Epithelial cell of esophagus (primary cell): ENCODE measurements at places on chromosomes 1 and 21.

- no peak for DNase-seq
These were observed 18.8 kb downstream of the SLC1A7 start for GRCh38 chr1:53123453-53124140.

DNA sequence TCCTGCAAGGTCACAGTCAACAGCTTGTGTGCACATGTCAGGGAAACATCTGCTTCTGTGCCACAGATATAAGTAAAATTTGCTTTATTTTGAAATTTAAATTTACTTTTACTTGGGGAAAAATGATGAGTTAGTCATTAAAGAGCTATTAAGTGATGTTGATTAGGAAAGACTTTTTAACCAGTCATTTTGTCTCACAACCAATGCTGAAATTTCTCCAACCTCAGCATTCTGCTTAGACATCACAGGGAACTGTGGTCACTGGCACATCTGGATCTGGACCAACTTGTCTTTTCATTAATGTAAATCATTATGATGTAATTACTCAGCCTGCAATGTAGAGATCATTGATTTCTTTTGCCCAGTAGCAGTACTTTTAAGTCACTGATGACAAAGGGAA lies 301.0 kb downstream of the TTLL7 start:
- no peak for DNase-seq

DNA sequence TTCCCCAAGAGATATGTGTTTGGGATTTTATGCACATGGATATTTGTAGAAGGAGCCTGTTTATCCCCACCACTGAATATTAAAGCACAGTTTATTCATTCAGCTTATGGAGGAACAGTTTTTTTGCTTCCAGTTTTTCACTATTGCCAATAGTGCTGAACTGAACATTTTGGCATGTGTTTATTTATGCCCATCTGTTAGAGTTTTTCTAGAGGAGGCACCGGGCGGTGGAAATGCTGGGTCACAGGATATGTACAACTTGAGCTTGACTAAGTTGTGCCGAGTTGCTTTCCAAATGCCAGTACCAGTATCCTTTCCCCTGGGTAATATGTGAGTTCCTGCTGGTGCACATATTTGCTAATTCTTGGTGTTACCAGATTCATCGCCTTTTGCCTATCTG lies 111.3 kb downstream of the GREM2 start:
- DNase-seq, result no peak

DNA sequence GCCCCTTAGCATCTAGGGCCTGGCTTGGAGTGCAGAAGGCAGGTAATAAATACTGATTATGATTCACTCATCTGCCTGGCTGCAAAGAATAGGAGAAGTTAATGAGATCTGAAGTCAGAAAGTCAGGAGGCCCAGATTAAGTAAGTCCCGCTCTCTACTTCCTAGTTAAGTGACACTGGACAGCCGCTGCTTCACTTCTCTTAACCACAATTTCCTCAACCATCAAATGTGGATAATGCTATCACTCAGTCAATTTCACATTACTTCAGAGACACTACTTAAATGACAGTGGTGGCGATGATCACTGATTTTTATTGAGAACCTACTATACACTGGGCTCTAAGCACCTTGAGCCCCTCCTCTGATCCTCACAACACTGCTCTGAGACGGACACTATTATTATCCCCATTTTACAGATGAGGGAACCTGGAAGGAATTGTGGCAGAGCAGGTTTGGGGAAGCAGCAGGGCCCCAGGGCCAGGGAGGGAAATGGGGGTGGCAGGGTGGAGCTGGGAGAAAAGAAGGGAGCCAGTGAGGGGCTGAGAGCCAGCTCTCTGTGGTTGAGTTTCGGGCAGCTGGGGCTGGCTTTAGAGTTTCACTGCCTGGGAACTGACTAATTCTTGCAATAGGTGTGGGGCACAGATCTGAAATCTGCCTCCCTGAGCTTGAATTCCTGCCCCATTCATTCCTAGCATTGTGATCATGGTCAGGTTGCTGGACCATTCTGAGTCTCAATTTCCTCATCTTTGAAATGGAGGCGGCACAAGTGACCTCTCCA lies 2.4 kb upstream of the E2F2 start:
- DNase-seq, result peak; percentile 78

- peak; percentile 77 for DNase-seq
These were observed 10.0 kb downstream of the ARID1A start for GRCh38 chr1:26705788-26706311.

DNA sequence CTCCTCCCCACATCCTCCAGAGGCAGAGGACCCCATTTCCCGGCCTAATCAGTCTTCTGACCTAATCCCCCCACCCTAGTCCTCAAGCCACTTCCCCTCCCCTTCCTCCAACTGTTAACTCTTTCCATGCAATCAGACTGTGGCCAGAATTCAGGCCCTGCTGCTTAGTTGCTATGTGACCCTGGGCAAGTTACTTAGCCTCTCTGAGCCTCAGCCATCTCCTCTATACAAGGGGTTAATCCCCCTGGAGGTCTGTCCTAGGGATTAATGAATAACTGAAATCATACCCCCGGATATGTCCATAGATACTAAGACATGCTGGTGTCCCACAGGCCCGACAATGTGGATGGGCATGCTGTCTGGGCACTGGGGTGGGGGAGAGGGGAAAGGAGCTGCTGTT lies 18.3 kb downstream of the AHDC1 start:
- DNase-seq, result no peak

GRCh38 chr1:176205332-176205914 lies 1.7 kb downstream of the COP1 start:
- DNase-seq, result peak; percentile 50

DNA sequence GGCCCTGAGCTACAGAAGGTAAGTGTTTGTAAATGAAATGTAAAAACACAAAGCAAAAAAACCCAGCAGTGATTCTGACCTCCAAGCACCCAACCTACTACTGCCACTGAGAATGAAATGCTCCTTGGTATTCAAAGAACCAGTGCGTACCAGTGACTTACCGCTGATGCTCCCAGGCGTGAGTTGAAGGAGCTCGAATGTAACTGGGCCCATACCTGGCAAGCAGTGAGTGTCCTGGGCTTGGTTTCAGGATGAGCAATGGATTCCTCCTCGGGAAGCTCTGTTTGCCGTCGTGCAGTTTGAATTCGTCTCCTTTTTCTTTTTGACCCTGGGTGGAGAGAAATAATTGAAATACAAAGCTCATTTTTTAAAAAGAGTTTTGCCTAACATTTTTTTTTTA lies 121.9 kb downstream of the ATG4C start:
- no peak for DNase-seq

- peak; percentile 63 for DNase-seq
These were observed 160.2 kb downstream of the DENND1B start for GRCh38 chr1:197614916-197615692.

- no peak for DNase-seq
These were observed 36.6 kb downstream of the HUNK start for GRCh38 chr21:31909153-31910073.

- DNase-seq, result peak; percentile 74
These were observed 95.3 kb downstream of the ABCA4 start for GRCh38 chr1:94025383-94026340.

GRCh38 chr1:148264374-148265276 lies 112.5 kb upstream of the NBPF11 start:
- peak; percentile 90 for DNase-seq
